ENCODE measurements at places on chromosomes 1 and 21.
A peak's percentile ranks its signal among the peaks of the same experiment; 100 is the strongest.

GRCh38 chr1:224266915-224267856, 62.8 kb downstream of the NVL start:
- DNase-seq = no peak

DNA sequence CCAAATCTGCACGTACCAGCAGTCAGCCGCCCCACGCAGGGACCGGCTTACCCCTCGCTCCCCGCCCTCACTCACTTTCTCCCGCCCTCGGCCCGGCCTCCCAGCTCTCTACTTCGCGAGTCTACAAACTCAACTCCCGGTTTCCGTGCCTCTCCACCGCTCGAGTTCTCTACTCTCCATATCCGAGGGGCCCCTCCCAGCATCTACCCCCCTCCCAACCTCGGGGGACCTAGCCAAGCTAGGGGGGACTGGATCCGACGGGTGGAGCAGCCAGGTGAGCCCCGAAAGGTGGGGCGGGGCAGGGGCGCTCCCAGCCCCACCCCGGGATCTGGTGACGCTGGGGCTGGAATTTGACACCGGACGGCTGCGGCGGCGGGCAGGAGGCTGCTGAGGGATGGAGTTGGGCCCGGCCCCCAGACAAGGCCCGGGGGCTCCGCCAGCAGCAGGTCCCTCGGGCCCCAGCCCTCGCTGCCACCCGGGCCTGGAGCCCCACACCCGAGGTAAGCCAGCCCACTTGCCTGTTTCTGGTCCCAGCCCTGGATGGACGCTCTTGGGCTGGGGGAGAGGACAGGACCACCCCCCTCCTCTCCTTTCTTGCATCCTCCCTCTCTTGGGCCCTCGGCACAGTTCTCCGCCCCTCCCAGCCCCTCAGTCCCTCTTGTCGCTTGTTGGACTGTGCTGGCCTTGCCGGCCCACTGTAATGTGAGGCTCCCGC, at the start of gene ARTN:
TSS of gene ARTN (plus strand) at position 416 of the 715 bp plus-strand sequence. CDS start 1,856 bp downstream, outside the sequence.
- DNase-seq = no peak

DNA sequence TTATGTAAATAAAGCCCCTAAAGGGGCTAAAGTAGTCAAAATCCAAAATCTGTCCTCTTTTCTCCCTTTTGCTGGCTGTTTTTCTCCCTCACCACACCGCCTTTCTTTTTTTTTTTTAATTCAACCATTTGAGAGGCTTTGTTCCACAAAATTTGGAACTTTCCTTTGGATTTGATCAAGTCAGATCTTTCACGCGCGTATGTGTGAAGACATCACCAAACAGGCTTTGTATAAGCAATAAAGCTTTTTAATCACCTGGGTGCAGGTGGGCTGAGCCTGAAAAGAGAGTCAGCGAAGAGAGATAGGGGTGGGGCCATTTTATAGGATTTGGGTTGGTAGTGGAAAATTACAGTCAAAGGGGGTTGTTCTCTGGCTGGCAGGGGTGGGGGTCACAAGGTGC, 5.3 kb upstream of the HPDL start:
- DNase-seq = no peak

DNA sequence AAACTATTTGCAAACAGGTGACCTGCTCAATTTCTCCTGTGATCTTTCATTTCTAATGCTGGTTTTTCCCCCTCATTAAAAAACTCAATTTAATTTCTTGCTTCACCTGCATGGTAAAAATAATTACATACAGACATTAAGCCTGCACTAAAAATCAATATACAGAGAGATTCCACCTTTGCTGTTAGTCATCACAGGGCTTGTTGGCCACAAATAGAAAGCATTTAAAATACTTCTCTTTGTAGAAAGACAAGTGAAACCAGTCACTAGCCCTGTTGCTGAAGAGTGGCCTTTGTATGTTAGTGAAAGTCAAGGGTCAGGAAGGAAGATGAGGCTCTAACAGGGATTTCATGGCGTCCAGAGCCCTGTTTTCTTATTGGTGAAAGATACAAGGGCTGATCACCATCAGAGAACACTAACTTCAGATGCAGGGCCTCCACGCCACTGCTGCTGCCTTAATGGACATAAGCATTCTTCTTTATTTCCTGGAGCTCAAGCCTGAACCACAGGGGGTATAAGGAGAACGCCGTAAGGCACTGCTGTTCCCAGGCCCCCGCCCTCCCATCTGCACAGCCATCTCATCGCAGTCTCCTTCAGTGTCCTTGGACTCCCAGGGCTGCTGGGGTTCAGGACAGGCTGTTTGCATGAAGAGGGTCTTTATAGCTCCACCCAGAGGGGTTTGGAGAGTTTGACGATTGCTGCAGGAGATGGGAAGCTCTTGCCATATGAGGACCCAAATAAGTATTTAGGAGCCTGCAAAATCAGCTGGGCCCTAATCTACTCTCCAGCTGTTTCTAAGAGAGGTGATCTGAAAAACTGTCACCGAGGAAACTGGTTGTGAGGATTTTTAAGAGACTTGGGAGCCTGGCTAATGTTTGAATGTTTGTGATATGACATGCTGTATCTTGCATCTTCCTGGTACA, 117.3 kb upstream of the IRF2BP2 start:
- no peak for DNase-seq

DNA sequence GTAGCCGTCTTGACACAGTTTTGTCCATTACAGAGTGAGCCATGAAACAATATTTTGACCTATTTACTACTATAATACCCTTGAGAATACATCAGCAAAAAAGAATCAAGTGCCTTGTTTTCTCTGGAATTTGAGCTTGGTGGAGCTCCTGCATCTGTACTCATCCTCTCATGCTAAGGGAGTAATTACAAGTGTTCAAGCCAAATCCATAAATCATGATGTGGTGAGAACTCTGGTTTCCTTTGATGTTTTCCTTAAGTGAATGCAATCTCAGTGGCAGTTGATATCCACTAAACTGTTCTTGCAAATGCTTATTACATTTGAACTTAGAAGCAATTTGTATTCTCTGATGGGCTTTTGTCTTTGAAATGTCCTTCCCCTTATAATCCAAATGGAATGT, 824.6 kb upstream of the TMPRSS15 start:
- DNase-seq = no peak

- DNase-seq = peak; percentile 69
Measured at GRCh38 chr21:26795866-26796329, 49.3 kb downstream of the ADAMTS1 start.

DNA sequence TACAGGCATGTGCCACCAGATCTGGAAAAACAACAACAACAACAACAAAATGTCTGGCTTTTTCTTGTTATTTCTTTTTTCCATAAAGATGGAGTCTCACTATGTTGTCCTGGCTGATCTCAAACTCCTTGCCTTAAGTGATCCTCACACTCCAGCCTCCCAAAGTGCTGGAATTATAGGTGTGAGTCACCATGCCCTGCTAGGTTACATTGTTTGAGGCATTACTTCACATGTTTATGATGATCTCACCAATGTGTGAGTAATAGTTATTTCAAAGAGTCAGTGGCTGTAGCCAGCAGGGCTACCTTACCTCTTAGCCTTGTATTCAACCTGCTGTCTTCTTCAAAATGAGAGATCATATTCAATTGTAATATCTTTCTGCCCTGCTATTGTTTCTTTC, 445.7 kb downstream of the AMY1C start:
- peak; percentile 80 for DNase-seq

DNA sequence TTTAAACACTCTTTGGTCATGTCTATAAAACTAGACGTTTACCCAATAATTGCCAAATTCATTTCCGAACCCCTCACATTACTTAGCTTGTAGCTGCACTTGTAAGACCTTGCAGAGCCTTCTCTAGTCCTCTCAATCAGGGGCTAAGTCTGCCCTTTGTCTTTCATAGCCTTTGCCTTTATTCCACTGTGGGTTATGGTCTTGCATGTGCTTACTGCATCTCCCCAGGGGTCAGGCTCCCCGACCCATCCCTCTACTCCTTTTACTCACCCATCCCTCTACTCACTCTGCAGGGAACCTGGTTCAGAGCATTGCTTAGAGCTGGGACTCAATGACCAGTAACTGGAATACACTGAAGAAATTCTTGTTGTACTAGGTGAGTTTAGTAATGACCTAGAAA, 235.4 kb downstream of the PCP4 start:
- no peak for DNase-seq

GRCh38 chr1:21318057-21318713, 27.9 kb upstream of the ECE1 start:
- DNase-seq = no peak

DNA sequence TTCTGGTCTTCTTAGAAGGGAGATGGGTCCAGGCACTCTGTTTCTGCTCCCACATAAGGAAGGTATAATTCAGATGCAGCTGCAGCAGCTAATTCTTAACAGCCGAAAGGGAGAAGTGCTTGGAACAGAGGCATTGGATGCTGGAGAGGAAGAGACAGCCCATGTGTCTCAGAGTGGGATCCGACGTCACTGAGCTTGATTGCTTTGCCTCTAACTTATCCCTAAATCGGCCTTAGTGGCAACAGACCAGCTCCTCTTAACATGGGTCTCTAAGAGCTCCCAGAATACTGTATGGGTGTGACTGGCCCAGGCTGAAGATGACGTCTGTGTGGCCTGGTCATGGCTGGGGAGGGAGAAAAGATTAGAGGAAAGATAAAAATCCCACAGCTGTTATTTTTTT, 40.7 kb upstream of the KCND3 start:
- DNase-seq = no peak

- DNase-seq = no peak
Measured at GRCh38 chr21:34698270-34699015, 29.6 kb downstream of the CLIC6 start.

DNA sequence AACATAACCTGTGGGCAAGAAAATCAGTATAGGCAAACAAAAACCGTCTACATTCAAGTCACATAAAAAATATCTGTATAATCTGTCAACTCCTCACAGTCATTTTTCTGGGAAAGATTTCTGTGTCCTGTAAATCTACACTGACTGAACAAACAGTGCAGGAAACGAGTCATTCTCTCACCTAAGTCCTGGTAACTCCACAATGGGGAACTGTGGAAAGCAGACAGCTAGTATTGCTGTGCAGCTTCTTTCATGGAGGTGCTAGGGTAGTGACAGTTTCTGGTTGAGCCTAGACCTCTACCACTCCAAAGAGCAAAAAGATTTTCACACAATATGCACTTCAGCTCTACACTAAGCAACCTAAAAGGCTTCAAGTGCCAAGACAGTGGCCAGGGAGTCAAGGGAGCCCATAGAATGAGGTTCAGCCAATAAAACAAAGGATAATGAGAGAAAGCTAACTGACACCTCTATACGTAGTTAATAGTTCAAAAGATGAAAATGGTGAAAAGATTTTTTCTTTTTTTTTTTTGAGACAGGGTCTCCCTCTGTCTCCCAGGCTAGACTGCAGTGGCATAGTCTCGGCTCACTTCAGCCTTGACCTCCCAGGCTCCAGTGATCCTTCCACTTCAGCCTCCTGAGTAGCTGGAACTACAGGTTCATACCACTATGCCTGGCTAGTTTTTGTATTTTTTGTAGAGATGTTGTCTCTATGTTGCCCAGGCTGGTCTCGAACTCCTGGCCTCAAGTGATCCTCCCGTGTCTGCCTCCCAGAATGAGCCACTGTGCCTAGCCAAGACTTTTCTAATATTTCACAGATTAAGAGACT, 5.5 kb downstream of the PTP4A2 start:
- peak; percentile 73 for DNase-seq

DNA sequence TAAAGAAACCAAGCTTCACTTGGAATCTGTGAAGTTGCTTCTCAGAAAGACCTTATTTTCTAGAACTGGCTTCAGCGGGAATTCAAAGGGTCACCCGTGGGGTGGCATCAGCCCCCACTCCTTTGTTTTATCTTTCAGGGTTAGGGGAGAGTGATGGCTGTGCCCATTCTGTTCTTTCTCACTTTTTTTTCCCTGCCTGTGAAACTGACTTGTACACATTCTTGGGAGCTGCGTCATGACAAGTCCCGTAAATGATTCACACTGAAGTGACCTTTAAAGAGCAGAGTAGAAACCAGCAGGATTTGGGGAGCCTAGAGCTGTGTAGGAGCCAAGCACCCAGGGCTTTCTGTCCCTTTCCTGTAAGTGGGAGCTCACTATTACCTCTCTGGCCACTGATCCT, 43.8 kb downstream of the SLC44A3 start:
- DNase-seq = peak; percentile 90

Measured in HT1080 (cell line).